ENCODE measurements at places on chromosomes 5 and 9. TPM values are rescaled to one million over a fixed set of nuclear protein-coding genes. Genes with fewer than 3 reads are reported as not detected.

- no peak overlapping the region for H3K4me3 ChIP-seq
- no peak for DNase-seq
- peaks cover 11% of the 10 kb centered on the region for H3K4me1 ChIP-seq
- no peaks in the 10 kb centered on the region for H3K27me3 ChIP-seq
- H3K27ac ChIP-seq = no peak overlapping the region
- no peaks in the 10 kb centered on the region for H3K36me3 ChIP-seq
Observed at GRCh38 chr9:116333254-116333653, 179.7 kb downstream of the PAPPA start.

DNA sequence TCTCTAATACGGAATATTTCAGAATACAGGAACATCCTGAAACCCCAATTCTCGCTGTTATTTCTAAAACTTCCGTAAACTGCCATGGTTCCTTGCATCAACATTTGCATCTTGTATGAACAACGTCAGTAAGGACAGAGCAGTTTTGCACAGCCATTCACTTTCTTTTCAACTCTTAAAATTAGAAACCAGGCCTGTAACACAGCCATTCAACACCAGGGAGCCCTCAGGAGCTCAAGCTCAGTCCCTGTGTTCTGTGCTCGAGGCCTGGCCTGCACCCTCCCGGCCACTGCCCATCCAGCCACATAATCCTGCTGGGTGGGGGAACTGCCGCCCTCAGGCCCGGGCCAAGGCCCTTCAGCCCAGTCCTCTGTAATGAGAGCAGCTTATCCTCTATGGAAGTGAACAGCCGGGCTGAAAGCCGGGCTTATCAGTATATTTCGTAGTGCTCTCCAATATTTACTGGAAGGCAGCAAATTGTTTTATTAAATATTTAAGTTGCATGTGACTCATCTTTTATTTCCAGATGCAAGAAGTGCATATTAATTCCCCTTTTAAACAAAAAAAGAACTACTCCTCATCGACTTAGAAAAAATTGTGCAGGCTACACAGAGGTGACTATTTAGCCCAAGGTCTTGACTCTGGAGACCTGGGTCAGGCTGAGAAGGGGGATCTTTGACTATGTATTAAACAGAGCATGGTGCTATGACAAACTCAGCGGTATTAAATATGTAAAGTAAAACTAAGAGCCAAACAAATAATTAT, 33.2 kb upstream of the SLC6A3 start:
- DNase-seq = peak; percentile 7
- no peaks in the 10 kb centered on the region for H3K27me3 ChIP-seq
- H3K4me3 ChIP-seq = no peak overlapping the region
- H3K27ac ChIP-seq = no peak overlapping the region
- peaks cover 36% of the 10 kb centered on the region for H3K36me3 ChIP-seq

DNA sequence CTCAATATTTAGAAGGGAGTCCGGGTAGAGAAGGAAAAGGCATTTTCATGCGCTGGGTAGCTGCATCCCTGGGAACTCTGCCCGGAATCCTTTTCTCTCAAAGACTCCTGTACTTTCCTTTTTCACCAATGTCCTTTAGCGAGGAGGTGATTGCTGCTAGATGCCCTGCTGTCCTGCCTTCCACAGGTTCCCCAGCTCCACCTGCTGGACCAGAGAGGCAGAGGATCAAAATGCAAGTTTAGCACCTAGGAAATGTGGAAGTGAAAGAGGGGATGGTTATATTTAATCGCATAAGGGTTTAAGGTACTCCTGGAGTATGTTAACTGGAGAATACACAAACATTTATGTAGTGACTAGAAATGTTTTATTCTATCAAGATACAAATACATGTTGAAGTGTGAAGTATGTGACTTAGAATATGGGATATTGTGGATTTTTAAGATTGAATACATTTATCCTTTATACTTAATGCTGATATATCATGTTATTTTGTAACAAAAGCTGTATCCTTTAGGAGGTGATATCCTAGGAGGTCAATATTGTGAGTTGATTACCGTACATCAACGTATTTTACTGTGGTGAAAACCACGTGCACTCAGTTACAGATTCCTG, 145.7 kb downstream of the ARHGAP26 start:
- no peak for DNase-seq
- H3K27ac ChIP-seq = peak overlapping the region; percentile 41
- H3K27me3 ChIP-seq = no peaks in the 10 kb centered on the region
- peaks cover 15% of the 10 kb centered on the region for H3K4me1 ChIP-seq

DNA sequence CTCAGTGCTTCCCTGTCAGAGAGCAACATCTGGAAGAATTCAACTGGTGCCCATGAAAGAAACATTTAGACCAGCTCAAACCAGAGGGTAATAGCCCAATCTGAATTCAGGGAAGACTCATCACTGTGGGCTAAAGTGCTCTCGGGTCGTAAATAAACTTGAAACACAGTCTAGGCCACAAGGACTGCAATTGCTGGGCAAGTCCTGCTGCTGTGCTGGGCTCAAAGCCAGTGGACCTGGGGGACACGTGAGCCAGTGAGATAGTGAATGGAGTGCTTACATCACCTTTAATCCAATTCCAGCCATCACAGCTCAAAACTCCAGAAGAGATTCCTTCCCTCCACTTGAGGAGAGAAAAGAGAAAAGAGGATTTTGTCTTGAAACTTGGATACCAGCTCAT, 78.1 kb upstream of the DAP start:
- H3K36me3 ChIP-seq = no peaks in the 10 kb centered on the region
- H3K4me3 ChIP-seq = no peak overlapping the region
- H3K27ac ChIP-seq = no peak overlapping the region
- no peaks in the 10 kb centered on the region for H3K27me3 ChIP-seq
- DNase-seq = no peak

- H3K27me3 ChIP-seq = peaks cover 30% of the 10 kb centered on the region
- no peak overlapping the region for H3K4me3 ChIP-seq
- no peaks in the 10 kb centered on the region for H3K36me3 ChIP-seq
Observed at GRCh38 chr9:95666096-95666784, 149.5 kb upstream of the PTCH1 start.

DNA sequence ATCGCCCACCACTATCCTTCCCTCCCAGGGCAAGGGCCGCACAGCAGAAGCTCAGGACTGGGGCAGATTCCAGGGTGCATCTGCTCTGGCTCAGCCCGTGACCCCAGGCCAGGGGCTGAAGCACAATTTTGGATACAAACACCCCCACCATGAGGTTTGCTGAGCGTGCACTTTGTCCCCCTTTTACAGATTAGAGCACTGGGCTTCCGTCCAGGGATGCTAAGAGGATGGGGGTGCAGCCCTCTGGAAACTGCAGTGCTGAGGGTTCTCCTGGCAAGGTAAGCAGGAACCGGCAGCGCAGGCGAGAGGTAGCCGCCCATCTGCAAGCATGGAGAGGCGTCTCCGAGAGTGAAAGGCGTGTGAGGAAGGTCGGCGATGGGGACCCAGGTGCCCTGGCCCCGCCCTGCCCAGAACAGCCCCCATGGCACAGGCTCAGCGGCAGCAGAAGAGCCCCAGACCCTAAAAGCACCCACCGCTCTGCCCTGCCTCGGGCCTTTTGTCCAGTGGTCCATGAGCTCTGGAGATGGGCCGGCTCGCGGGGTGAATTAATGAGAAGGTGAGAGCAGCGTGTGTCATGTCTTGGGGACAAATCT, 54.5 kb upstream of the OLFM1 start:
- no peak overlapping the region for H3K27ac ChIP-seq
- no peak for DNase-seq
- H3K27me3 ChIP-seq = peaks cover 72% of the 10 kb centered on the region
- H3K36me3 ChIP-seq = no peaks in the 10 kb centered on the region
- H3K4me3 ChIP-seq = no peak overlapping the region

DNA sequence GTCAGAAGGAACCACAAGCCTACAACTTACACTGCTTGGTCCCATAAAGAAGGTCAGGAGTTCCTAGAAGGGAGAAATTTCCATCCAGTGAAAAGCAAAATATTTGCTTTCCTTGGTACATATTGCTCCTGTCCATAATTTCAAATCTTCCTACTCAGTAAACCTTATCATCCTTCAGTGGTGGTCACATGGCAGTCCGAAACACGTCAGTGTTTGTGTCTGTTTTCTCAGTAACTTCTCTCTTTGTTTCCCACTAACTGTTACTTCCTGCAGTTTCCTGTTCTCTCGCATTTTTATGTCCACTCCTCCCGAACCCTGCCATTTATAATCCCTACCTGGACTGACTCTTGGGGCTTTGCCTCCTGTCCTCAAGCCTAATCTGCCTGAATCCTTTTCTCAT, 129.1 kb downstream of the FANCC start:
- no peaks in the 10 kb centered on the region for H3K27me3 ChIP-seq
- DNase-seq = no peak
- H3K4me3 ChIP-seq = no peak overlapping the region

- H3K4me3 ChIP-seq = no peak overlapping the region
- H3K4me1 ChIP-seq = no peaks in the 10 kb centered on the region
- no peaks in the 10 kb centered on the region for H3K27me3 ChIP-seq
- H3K27ac ChIP-seq = no peak overlapping the region
- no peak for DNase-seq
Observed at GRCh38 chr5:72760259-72760658, 56.2 kb upstream of the TNPO1 start.

- H3K36me3 ChIP-seq = peaks cover 13% of the 10 kb centered on the region
- no peak overlapping the region for H3K27ac ChIP-seq
- H3K4me3 ChIP-seq = no peak overlapping the region
- no peak for DNase-seq
- no peaks in the 10 kb centered on the region for H3K27me3 ChIP-seq
- H3K4me1 ChIP-seq = peaks cover 22% of the 10 kb centered on the region
Observed at GRCh38 chr5:72125941-72126620, 18.8 kb downstream of the MAP1B start.

DNA sequence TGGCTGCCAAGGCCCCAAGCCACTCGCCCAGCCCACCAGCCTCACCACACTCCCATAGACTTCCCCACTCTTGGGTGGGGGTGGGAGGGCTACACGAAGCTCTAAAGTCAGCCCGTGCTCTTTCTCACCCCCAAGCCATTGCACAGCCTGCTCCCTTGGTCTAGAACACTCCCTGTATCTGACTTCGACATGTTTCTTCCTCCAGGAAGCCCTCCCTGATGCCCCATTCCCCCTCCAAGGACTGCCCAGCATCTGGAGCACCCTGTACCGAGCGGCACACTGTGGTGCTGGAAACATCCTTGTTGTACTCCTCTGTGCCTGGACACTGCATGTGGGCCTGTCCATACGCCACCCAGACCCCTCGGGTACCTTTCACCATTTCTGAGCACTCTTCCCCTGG, 49.4 kb upstream of the KCNMB1 start:
- H3K27me3 ChIP-seq = peaks cover 23% of the 10 kb centered on the region
- H3K36me3 ChIP-seq = no peaks in the 10 kb centered on the region
- H3K27ac ChIP-seq = no peak overlapping the region

GRCh38 chr9:134491856-134492255, 149.7 kb upstream of the COL5A1 start:
- H3K27me3 ChIP-seq = peaks cover 88% of the 10 kb centered on the region
- H3K4me1 ChIP-seq = peaks cover 13% of the 10 kb centered on the region
- no peak for DNase-seq
- no peak overlapping the region for H3K4me3 ChIP-seq
- H3K27ac ChIP-seq = peak overlapping the region; percentile 76

DNA sequence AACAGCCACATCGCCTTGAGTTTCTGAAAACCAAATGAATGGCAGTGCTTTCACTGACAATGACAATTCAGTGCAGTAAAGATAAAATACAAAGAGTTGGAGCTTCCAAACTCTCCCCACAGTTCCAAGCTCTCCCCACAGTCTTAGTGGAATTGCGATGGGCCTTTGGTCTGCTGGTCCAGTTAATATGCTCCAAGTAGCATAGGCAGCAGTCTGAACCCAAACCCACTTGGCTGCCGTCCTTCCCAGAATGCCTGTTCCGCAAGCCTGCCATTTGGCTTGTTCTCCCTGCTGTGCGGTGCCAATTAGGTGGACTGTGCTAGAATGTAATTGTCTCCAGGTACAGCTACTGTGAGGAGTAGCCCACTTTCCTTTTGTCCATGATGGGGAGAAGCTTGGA, 250.1 kb downstream of the GOLPH3 start:
- no peaks in the 10 kb centered on the region for H3K36me3 ChIP-seq
- H3K4me1 ChIP-seq = peaks cover 22% of the 10 kb centered on the region
- DNase-seq = no peak
- no peak overlapping the region for H3K4me3 ChIP-seq

DNA sequence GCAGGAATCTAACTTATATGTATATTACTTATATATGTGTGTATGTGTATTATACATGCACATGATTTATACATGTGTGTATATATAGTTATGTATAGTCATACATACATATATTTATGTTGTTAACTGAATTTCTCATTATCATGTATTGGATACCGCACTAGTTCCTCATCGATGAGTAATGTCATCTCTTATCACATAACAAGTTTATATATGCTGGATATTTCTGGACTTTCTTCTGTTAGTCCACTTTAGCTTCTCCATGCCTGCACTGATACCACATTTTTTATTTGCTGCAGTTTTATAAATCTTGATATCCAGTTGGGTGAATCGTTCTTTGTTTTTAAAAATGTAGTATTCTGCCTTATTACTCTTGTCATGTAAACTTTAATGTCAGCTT, 50.2 kb downstream of the APC start:
- H3K4me1 ChIP-seq = no peaks in the 10 kb centered on the region
- H3K27me3 ChIP-seq = no peaks in the 10 kb centered on the region
- no peak overlapping the region for H3K27ac ChIP-seq

- H3K27ac ChIP-seq = no peak overlapping the region
- H3K36me3 ChIP-seq = no peaks in the 10 kb centered on the region
- no peaks in the 10 kb centered on the region for H3K27me3 ChIP-seq
- DNase-seq = no peak
Observed at GRCh38 chr9:84811072-84811750, 141.7 kb downstream of the NTRK2 start.

DNA sequence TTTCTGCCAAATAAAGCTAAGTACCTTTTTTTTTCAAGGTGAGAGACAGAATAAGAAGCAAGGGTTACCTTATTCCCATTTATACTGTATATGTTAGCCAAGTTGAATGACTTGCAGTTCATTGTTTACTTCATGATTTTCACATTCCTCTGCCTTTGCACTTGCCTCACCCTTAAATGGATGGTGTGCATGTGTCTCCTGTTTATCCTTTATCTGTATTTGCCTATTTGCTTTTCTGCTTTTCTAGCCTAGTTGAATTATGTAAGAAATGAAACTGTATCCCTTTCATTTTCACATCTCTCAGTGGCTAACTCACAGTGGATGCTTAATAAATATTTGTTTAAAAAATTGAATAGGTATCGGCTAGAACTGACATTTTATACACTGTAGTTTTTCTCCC, 200.8 kb upstream of the ST8SIA4 start:
- H3K27me3 ChIP-seq = no peaks in the 10 kb centered on the region
- DNase-seq = no peak
- no peak overlapping the region for H3K27ac ChIP-seq
- no peaks in the 10 kb centered on the region for H3K36me3 ChIP-seq

CTSL gene
- total RNA-seq = 116 TPM

INSL4 gene
- total RNA-seq = not detected

ELOVL7 gene
- total RNA-seq = 0.19 TPM

CSF2 gene
- not detected for total RNA-seq

ENTPD2 gene
- 1.5 TPM for total RNA-seq

UNC13B gene
- 21.6 TPM for total RNA-seq

MAP1B gene
- 73.2 TPM for total RNA-seq

ATOX1 gene
- 65.4 TPM for total RNA-seq

GABRA1 gene
- total RNA-seq = not detected

BTNL3 gene
- total RNA-seq = not detected

IL5 gene
- total RNA-seq = not detected

KLHL9 gene
- total RNA-seq = 12.0 TPM

TTLL11 gene
- 7.3 TPM for total RNA-seq

HTR1A gene
- total RNA-seq = not detected

THBS4 gene
- total RNA-seq = 51.4 TPM

FOXD1 gene
- 0.19 TPM for total RNA-seq

ARHGEF28 gene
- 2.1 TPM for total RNA-seq

TEX48 gene
- not detected for total RNA-seq

PCDHGA9 gene
- 3.9 TPM for total RNA-seq

SHOC1 gene
- total RNA-seq = not detected

All from left ventricle myocardium inferior (tissue), 1 donor.